ENCODE measurements at places on chromosomes 11 and 22. TPM values are rescaled to one million over a fixed set of nuclear protein-coding genes. Genes with fewer than 3 reads are reported as not detected.

Gene SBF2
- total RNA-seq = 58.9 TPM

Gene CDC42EP1
- total RNA-seq = 56.2 TPM

Gene FUT4
- 6.8 TPM for total RNA-seq

Gene ENTHD1
- total RNA-seq = not detected

Gene TEX12
- total RNA-seq = 1.4 TPM

Gene JHY
- 4.1 TPM for total RNA-seq

Gene NEU3
- 6.8 TPM for total RNA-seq

Gene CUL5
- 40.4 TPM for total RNA-seq

Gene VSIG2
- total RNA-seq = 1.1 TPM

Gene ART1
- total RNA-seq = 0.42 TPM

Gene SAA1
- 209 TPM for total RNA-seq

Gene MS4A1
- total RNA-seq = 1.8 TPM

Gene TPBGL
- 0.46 TPM for total RNA-seq

Gene PATE2
- total RNA-seq = not detected

Gene TRIM49
- not detected for total RNA-seq

Gene GAL3ST3
- 0.74 TPM for total RNA-seq

Gene SYT13
- total RNA-seq = not detected

Gene KDELR3
- total RNA-seq = 23.1 TPM

Gene PYGM
- total RNA-seq = 19.3 TPM

Gene RGL4
- 0.24 TPM for total RNA-seq

Gene LMF2
- 39.0 TPM for total RNA-seq

Gene MMP8
- total RNA-seq = 0.67 TPM

Gene IFITM5
- not detected for total RNA-seq

Gene MYH9
- 938 TPM for total RNA-seq

Gene LGR4
- 10.8 TPM for total RNA-seq

Gene GRM5
- 0.23 TPM for total RNA-seq

Gene C11orf87
- total RNA-seq = not detected

Gene MPPED2
- 11.1 TPM for total RNA-seq

Gene OR52I1
- not detected for total RNA-seq

Gene LRRC32
- total RNA-seq = 142 TPM

Gene IGSF22
- 0.38 TPM for total RNA-seq

Gene SMIM38
- 0.76 TPM for total RNA-seq

Gene TRIM48
- not detected for total RNA-seq

Gene MYEOV
- total RNA-seq = 0.57 TPM

Gene TIGD3
- not detected for total RNA-seq

Gene SLC3A2
- 114 TPM for total RNA-seq

Gene MMP1
- 1.4 TPM for total RNA-seq

Gene RIMBP3B
- 0.42 TPM for total RNA-seq

Gene ANO9
- total RNA-seq = 0.57 TPM

Gene OSM
- 2.0 TPM for total RNA-seq

Gene SMTNL1
- not detected for total RNA-seq

Gene MPEG1
- 20.4 TPM for total RNA-seq

Gene SGSM1
- total RNA-seq = 1.9 TPM

Gene TTC36
- total RNA-seq = 0.43 TPM

Gene POTEH
- not detected for total RNA-seq

Gene OR8D1
- not detected for total RNA-seq

Gene AASDHPPT
- 17.9 TPM for total RNA-seq

Gene UBQLNL
- 0.32 TPM for total RNA-seq

Gene SPON1
- 131 TPM for total RNA-seq

Gene MYBPC3
- total RNA-seq = 0.19 TPM

Gene MAP6
- total RNA-seq = 11.6 TPM

Gene MMP7
- not detected for total RNA-seq

Gene SPCS2
- 113 TPM for total RNA-seq

Measured in posterior vena cava (tissue), 2 donors.